Lung (tissue), 17 donors: ENCODE measurements at places on chromosomes 6 and 20. TPM values are rescaled to one million over a fixed set of nuclear protein-coding genes. Genes with fewer than 3 reads are reported as not detected.

GRCh38 chr20:14069796-14070195, 74.5 kb downstream of the MACROD2 start:
- H3K27me3 ChIP-seq: no peaks in the 10 kb centered on the region
- DNase-seq: no peak
- H3K4me3 ChIP-seq: no peak overlapping the region
- no peak overlapping the region for H3K27ac ChIP-seq

- DNase-seq: no peak
- no peaks in the 10 kb centered on the region for H3K27me3 ChIP-seq
- no peak overlapping the region for H3K27ac ChIP-seq
- peaks cover 15% of the 10 kb centered on the region for H3K4me1 ChIP-seq
- no peak overlapping the region for H3K4me3 ChIP-seq
These were observed 1.5 kb upstream of the ILRUN start for GRCh38 chr6:34697904-34698559.

Gene RNF39
- polyA plus RNA-seq: 1.0 TPM

Gene TAGAP
- polyA plus RNA-seq: 11.2 TPM

Gene ACSS1
- 20.3 TPM for polyA plus RNA-seq

Gene VNN1
- 64.9 TPM for polyA plus RNA-seq
